T-cell (primary cell): ENCODE measurements at places on chromosomes 6 and 20.

GRCh38 chr6:130369831-130370230, 4.0 kb downstream of the TMEM200A start:
- DNase-seq = no peak

GRCh38 chr6:99822741-99823512, 171.1 kb downstream of the MCHR2 start:
- DNase-seq = no peak

DNA sequence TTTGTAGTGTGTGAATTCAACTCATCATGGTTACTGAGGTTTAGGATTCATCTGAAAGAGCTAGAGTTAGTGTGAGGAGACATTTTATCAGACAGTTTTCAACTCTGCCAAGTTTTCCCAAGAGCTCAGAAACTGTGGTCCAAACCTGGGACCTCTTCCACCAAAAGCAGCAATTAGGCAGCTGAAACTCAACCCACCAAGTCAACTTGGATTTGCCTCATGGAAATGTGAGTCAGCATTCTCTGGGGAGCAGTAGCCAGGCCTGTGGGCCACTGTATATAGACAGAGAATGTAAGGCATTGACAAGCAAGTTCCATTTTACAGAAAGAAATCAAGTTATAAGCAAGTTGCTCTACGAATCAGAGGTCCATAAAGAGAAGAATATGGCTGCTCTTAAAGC, 178.8 kb upstream of the HDDC2 start:
- no peak for DNase-seq

GRCh38 chr6:154907291-154907690, 87.8 kb upstream of the TIAM2 start:
- no peak for DNase-seq

- no peak for DNase-seq
Measured at GRCh38 chr20:58703765-58704371, 11.3 kb downstream of the NPEPL1 start.

DNA sequence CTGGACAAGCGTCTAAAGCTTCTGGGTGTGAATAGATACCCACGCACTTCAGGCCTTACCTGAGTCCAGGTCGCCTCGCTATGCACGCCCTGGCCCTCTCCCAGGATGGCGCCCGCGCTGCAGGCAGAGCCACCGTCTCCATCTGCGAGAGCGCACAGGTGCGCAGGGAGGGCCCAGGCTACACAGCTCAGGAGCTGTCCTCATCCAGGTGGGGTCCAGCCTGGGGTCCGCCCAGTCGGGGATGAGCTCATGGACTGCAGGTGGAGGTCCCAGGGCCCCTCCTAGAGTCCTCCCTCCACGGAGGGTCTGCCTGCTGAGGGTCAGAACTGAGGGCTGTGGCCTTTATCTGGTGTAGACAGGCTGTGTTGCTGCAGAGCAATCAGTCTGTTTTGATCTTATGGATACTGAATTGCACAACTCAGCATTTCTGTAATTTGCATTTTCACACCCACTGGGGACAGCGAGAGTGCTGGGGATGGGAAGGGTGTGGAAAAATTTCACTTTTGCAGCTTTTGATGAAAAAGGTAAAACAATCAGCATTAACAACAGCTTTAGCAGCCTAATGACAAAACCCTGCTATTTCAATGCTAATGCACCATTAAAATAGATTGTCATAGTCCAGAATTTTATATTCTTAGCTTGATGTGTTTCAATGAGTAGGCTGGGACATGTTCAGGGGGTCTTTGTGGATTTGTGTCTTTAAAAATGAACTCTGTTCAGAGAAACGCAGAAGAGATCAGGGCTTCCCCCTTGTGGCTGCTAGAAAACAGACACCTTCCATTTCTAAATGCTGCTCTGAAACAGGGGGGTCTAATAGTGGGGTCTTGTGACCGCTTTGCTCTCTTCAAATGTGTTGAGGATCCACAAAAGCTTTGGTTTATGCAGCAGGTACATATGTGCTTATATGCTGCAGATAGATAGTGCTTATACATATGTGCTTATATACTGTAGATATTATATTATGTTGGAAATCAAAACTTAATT, 77.8 kb upstream of the PHACTR3 start:
- no peak for DNase-seq

DNA sequence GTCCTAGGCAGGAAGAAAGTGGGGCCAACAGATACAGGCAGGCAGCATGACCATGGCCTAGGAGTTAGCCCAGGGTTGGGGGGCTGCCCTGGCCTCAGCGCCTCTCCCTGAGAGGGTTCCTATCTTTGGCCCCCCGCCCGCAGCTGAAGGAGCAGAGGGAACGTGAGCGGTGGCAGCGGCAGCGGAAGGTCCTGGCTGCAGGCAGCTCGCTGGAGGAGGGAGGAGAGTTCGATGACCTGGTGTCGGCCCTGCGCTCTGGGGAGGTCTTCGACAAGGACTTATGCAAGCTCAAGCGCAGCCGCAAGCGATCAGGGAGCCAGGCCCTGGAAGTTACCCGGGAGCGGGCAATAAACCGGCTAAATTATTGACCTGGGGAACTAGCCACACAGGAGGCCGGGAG, 32.6 kb downstream of the MOCS1 start:
- DNase-seq = no peak

- DNase-seq = no peak
Measured at GRCh38 chr6:6565488-6565887, 23.0 kb upstream of the LY86 start.

DNA sequence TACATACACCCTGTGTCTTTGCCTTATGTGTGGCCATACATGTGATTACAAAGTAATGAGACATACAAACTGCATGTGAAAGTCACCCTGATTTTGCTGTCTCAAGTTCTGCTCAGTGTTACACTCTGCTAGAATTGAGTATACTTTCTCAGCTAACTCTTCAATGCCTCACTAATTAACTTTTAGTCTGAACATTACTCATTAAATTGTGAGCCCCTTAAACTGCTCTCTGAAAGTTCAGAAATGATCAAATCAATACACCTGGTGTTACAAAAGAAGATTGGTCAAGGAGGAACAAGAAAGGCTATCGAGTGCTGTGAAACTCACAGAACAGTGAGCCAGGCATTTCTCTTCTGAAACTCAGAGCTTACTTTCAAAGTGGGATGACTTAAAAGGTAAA, 71.3 kb downstream of the MKKS start:
- DNase-seq = no peak

- no peak for DNase-seq
Measured at GRCh38 chr6:164114651-164115050, 700.1 kb downstream of the QKI start.

DNA sequence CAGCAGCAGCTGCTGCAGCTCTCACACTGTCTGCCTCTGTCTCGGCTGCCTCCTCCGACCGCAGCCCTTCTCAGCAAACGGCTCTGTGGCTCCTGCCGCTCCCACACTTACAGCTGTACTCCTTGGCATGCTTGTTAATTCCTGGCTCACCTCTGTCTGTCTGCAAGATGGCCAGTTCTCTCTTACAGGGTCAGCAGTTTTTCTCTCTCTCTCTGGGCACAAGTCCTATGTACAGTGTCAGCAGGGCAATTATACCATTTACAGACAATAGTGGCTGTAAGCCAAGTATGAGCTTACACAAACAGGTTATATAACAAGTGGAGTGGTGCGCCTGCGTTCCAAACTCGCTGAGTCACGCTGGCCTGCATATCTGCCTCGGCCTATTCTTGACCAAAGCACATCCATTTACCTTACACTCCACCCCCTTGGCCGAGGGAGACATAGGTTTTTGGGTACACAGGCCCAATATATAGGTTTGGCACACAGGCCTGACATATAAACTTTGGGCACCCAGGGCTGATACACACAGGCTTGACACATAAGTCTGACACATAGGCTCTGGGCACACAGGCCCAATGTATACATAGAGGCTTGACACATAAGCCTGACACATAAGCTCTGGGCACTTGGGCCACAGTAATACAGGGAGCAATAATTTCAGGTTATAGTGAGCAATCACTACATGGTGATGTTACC, 4.4 kb downstream of the ZKSCAN3 start:
- no peak for DNase-seq

GRCh38 chr6:35566794-35567193, 54.1 kb upstream of the TULP1 start:
- DNase-seq = no peak

- DNase-seq = no peak
Measured at GRCh38 chr6:73951183-73951582, 255.2 kb downstream of the CD109 start.

DNA sequence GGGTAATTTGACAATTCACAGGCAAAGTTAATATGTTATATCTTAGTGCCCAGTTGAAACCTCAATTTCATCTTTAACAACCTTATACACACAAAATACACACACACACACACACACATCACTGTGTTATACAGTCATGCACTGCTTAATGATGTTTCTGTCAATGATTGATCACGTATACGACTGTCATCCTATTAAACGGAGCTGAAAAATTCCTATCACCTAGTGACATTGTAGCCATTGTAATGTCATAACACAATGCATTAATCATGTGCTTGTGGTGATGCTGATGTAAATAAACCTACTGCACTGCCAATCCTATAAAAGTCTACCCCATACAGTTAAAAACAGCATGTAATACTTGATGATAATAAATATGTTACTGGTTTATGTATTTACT, 64.8 kb upstream of the HLA-E start:
- DNase-seq = no peak

- DNase-seq = no peak
Measured at GRCh38 chr20:2538356-2538755, 2.0 kb downstream of the TMC2 start.

DNA sequence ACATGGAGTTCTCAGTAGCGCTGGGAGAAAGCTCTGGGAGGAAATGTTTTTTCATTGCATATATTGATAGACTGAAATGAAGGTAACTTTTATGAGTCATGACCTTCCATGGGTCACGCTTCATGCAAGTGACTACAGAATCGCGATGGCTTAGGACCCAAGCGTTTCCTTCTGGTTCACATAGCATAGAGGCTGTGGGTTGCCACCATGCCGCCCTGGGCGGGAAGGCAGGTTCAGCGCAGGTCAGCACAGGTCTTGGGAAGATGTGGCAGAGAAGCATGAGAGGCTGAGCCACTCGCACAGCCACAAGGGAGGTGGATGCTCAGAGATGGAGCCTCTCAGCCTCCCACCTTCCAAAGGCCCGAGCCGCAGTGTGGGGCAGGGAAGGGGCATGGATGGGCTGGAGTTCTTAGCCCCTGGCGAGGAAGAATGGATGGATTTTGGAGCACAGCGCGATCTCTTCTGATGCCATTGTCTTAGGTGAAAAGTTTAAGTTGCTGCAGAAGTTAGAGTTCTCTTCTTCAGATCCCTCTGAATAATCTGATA, 219.5 kb downstream of the SMOC2 start:
- no peak for DNase-seq

DNA sequence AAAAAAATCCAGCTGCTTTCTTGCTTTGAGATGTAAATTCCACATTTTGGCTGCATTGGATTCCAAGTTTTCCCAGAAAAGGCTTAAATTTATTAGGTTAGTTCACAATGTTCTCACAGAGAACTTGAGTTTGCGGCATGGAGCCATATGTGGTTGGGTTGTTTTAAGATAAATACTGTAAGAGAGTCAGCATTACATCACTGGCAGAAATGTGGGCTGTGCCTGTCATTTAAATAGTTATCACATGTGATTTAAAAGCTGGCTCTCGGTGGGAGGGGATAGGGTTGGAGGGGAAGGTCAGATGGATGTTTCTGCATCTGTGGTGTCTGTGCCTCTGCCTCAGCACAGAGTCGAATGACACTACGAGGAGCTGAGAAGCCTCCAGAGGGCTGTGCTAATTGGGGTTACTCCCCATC, 73.8 kb upstream of the SCP2D1 start:
- no peak for DNase-seq

DNA sequence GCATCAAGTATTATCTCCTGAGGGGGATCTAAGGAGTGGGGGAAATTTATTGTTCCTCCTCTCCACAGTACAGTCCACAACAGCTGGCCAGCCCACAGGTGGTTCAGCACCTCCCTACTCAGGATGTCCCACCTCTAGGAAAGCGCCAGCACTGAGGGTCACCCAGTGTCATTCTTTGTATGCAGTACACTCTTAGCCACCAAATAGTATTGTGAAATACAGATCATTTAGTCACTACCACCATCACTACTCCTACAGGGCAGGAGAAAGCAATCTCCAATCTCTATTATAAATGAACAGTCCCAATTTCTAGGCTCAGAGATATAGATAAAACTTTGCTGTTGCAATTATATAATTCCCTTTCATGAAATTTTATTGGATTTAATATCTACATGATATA, 6.3 kb upstream of the ZNF76 start:
- DNase-seq = no peak

GRCh38 chr20:32988008-32988407, 16.2 kb downstream of the SUN5 start:
- DNase-seq = no peak

DNA sequence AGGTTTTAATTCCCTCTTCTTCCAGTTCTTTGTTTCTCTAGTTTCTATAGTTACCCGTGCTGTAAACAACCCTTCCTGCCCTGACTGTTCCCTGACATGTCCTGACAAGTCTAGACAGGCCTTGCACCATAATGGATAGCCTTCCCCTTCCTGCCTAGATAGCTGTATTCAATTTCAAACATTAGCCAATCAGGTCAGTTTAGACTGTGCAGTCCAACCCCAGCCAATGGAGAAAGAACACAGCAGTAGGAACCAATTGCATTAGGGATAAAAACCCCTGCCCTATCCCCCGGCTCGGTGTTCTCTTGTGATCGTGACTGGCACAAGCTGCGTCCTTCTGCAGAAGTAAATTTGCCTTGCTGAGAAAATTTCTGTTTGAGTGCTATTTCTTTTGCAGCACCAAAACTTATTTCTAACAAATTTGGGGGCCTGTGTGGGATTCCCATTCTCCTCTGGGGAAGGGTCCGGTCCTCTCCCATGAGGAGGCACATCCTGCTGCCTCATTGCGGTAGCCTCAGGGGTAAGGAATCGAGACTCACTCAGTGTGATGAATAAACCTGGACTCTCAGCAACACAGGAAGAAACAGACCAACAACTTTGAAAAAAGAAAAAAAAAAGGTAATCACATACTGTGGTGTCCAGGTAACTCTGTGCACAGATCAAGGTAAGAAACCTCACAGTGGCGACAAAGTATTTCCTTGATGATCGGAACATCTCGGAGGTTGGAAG, 248.7 kb upstream of the ECI2 start:
- no peak for DNase-seq

- DNase-seq = no peak
Measured at GRCh38 chr20:8216375-8217200, 84.5 kb downstream of the PLCB1 start.

DNA sequence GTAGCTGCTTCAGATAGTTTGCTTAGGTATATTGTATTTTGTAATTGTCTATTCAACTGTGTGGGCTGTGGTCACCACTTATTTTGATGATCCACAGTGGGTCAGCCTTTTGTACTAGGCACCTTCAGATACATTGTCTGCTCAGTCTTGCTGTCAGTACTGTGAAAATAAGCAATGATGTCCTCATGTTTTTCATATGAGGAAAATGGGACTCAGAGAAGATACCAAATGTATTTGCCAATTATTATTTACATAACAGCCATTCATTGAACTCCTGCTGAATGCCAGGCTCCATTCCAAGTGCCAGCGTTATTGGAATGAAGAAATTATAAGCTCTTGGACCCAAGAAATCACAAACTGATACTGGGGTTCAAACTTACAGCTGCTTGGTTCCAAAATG, 28.6 kb downstream of the MAPK14 start:
- DNase-seq = no peak

GRCh38 chr20:37336369-37337207, 9.4 kb upstream of the SRC start:
- DNase-seq = no peak
